ENCODE measurements at places on chromosomes 4 and X.

DNA sequence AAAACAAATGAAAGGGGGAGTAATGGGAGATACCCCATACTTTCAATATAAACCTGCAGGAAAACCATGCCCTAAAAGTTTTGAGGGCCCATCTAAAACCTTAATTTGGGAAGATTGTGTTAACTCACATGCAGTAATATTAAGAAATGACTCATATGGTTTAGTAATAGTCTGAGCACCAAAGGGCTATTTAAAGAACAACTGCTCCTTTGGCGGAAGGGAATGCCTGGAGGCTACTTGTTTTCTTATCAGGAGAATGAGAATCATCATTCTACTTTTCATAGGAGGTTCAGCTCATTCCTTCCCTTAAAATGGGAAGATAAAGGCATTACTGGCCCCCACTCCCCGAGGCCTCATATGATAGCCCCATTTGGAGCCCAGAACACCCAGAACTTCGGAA is 47.6 kb downstream of the SPIN3 start:
- DNase-seq = no peak

GRCh38 chr4:134544303-134544770 is 342.7 kb upstream of the PABPC4L start:
- DNase-seq = no peak

GRCh38 chr4:56871371-56871866 is 36.3 kb upstream of the REST start:
- no peak for DNase-seq

- no peak for DNase-seq
Observed at GRCh38 chrX:49999087-49999486, 76.7 kb downstream of the CLCN5 start.

- DNase-seq = no peak
Observed at GRCh38 chr4:99572527-99573240, 1.9 kb upstream of the MTTP start.

DNA sequence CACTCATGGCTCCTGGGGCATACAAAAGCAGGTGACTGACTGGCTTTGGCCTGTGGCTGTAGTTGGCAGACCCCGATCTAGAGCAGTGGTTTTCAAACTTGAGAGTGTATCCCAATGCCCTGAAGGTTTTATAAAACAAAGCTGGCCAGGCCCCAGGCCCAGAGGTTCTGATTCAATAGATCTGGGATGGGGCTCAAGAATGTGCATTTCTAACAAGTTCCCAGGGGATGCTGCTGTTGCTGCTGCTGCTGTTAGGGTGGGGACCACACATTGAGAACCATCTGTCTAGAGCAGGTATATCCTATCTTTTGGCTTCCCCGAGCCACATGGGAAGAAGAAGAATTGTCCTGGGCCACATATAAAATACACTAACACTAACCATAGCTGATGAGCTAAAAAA is 7.3 kb downstream of the AIFM1 start:
- no peak for DNase-seq

DNA sequence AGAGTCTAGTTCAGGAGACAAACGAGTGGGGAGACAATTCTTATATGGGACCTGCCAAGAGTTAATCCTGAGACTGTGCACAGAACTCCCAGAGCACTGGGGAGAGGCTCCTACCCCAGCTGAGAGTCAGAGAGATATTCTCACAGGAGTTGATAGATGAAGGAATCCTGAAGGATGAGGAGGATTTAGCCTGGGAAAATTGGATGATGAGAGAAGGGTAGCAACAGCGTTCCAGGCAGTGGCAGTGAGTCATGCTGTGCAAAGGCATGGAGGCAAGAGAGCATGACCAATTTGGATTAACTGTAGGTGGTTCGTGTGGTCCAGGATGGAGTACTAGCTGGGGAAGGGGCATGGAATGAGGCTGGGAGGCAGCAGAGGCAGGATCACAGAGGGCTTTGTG is 318.6 kb downstream of the LDB2 start:
- DNase-seq = no peak

DNA sequence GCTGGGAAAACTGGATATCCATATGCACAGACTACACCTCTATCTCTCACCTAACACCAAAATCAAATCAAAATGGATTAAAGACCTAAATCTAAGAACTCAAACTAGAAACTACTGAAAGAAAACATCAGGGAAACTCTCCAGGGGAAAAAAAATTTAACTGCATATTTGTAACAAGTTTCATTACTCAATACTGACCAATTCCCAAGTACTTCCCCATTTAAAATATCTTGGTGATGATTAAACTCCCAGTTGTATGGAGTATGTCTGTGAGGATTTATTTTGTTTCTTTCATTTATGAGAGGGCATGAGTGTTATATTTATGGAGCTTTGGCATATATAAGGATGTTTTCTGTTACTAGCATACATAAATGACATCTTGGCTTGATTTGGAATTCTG is 112.3 kb upstream of the IL15 start:
- no peak for DNase-seq

DNA sequence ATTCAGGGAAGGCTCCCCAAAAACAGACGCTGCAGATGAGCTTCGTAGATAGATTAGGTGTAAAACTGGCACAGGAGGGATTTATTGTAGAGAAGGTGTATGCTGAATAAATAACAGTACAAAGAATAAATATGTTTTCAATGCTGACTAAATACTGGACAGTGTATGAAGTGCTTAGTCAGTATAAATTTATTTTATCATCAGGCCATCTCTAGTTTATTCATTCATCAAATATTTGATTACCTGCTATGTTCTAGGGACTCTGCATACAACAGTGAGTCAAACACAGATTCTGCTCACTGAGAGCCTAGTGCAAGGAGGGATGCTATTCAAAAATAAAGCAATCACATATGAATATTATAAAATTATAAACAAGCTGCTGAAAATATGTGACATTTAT is 63.6 kb upstream of the TSPAN5 start:
- no peak for DNase-seq

DNA sequence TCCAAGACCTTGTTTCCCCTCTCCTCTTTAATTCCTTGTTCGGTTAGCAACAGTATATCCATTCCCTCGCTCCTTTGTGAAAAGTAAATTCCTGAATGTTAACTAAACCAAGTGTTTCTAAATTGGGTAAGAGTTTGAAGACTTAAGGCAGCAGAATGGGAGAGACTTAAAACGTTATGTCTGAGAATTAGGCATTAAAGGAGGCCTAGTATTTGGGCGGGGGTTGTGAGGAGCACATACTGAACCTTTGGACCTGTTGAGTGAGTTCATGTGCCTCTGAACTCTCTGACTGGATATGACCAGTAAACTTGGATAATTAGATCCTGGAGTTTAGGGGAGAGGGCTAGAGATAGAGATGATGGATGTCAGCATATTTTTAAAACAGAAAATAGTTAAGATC is 1.2 kb downstream of the MSMO1 start:
- DNase-seq = no peak

GRCh38 chrX:52341493-52341892 is 27.3 kb upstream of the XAGE2 start:
- DNase-seq = no peak

DNA sequence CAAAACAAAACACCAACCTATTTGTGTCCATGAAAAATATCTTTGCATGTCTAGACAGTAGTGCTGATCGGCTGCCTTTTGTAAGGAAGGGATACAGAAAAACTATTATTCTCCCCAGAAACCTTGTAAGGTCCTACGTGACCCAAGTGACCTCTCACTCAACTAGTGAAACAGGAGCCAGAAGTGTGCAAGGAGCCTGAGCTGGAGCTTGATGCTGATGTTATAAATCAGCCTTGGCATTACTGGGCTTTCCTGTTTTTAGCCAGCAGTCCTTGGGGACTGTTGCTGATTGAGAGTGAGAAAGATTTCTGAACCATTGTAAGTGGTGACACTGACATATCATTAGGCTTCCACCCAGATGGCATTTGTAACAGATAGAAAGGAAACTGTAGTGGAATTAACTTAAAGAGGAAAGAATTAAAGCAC is 100.8 kb upstream of the LIMCH1 start:
- DNase-seq = no peak

- no peak for DNase-seq
Observed at GRCh38 chrX:107542500-107542899, 85.8 kb upstream of the PRPS1 start.

DNA sequence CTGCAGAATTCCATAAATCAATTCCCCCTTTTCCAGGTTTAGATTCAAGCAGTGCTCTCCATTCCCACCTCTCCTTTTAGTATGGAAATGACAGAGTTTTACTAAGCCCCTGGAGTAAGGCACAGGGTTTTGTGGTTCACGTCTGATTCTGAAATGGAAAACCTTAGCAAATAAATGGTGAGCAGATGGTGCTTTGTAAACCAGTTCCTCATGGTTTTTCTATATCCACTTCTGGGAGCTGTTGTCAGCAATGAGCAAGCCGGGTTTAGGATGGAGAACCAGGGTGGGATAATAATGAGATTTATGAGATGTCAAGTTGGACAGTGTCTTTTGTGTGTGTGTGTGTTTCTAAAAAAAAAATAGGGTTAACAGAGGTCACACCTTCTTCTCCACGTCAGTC is 113.8 kb upstream of the RBPJ start:
- DNase-seq = no peak
